ENCODE measurements at places on chromosomes 11 and 22.

- no peak for DNase-seq
These were observed 76.6 kb downstream of the ABTB2 start for GRCh38 chr11:34280945-34281872.

GRCh38 chr11:72719144-72719543, 33.1 kb downstream of the ARAP1 start:
- no peak for DNase-seq

DNA sequence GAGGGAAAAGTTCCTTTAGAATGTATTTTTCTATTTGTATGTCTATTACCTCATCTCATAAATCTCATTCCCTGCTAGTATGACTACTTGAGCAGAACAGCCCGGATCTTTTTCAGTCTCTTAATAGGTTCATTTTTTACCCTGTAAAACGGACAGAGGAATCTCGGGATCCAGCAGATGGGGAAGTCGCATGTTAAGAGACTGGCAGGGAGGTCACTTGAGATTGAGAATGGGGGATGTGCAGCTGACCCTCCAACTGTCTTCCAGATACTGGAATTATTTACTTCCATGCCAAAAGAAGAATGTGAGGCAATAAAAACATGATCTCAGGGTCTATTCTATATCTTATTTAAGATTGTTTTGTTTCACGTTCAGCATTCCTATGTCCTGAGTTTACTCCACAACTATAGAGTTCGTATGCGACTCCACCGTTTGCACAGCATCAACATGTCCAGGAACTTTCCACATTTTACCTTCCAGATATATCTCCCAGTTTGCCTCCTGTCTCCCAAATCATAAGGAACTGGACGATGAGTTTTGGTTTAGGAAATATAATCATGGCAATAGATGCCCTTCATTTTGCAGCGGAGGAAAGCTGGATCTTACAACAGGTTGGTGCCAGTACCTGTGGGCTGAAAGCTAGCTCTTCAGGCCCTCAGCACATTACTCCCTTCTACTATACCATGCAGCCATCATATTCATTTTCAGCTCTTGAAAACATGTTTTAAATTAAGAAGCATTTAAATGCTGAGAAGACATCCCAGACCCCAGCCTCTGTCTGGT, 181.5 kb downstream of the MAML2 start:
- DNase-seq = no peak

DNA sequence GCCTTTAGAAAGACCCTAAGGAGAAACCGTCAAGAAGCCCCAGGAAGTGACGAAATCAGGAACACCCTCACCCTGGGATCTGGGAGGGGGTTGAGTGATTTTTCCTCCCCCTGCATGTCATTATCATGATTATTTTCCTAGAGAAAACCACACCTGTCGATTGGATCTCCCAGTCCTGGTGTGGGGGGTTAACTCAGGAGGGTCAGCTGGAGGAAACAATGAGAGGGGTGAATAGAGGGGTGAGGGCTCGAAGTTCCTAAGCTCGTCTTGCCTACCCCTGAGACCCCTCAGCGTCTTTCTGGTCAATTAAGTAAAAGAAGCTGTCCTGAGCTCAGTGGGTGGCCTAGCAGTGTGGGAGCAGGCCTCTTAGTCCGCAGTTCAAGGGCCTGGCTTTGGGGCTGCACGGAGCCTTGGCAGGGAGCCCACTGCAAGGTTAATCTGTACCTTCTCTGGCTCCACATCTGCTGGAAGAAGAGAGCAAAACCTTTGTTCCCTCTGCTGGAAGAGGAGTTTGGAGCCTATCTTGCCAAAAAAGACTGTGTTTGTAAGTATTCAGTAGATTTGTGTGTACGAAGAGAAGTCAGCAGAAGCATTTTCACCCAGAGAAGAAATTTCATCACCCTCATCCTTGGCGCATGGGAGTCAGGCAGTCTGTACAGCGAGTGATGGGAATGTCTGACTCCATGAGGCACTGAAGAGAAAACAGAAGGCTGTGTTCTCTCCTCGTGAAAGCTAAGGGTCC, 34.2 kb upstream of the FTH1 start:
- no peak for DNase-seq

GRCh38 chr11:79466411-79466810, 25.6 kb upstream of the TENM4 start:
- DNase-seq = no peak

GRCh38 chr11:2805388-2806056, 80.1 kb downstream of the CDKN1C start:
- DNase-seq = no peak

DNA sequence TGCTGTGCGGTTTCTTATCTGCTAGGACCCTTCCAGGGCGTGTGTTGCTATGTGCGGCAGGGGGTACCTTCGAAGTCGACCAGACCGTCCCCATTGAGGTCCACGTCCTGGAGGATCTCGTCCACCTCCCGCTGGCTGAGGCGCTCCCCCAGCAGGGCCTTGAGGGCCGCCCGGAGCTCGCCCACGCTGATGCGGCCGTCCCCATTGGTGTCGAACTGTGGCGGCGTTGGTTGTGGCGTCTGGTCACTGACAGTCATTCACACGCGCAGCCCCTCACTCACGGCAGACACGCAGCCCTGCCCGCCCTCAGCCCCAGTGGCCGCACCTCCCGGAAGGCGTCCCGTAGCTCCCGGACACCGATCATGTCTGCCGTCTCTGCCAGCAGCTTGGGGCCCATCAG, 3.5 kb downstream of the CABP2 start:
- no peak for DNase-seq

DNA sequence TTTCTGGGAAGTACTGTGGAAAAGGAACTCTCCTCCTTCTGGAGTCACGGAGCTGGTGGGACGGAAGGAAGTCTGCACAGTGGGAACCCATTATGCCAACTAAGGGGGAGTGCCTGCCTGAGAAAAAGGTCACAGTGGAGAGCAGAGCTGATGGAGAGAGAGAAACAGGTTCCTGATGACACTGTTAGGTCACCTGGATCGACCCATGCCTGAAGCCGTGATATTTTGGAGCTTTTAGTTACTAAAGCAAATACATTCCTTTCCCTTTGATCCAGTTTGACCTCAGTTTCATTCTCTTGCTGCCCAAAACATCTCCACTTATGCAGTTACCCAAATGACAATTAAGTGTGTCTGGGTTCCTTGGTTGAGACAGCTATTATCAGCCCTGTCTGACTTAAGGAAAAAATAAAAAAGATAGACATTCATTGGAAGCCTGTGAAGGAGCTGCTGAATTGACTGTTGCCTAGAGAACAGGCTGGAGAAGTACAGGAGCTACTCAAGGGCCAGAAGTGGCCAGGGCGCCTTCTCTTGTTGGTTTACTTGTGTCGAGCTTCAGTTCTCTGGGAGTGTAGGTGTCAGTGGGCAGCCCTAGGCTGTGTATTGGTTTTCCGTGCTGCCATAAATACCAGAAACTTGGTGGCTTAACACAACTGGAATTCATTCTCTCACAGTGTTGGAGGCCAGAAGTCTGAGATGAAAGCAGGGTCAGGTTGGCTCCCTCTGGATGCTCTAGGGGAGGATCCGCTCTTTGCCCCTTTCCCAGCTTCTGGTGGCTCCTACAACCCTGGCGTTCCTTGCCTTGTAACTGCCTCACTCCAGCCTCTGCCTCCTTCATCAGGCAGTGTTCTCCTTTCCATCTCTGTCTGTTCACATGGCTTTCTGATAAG, 13.6 kb downstream of the MRGPRD start:
- no peak for DNase-seq

- no peak for DNase-seq
These were observed 3.0 kb downstream of the MLC1 start for GRCh38 chr22:50082197-50082715.

GRCh38 chr22:29692327-29692640, 27.5 kb upstream of the CABP7 start:
- DNase-seq = no peak

GRCh38 chr11:63917692-63918506, 935 bp upstream of the RCOR2 start:
- DNase-seq = no peak

All from activated T-helper 1 cell treated with anti-CD3 and anti-CD28 coated beads, Interleukin-2, amount 50 U/mL, for 16 hours (primary cell).